Activated T-cell treated with anti-CD3 and anti-CD28 coated beads, Interleukin-2, amount 50 U/mL, for 72 hours (primary cell): ENCODE measurements at places on chromosomes 11 and 22. TPM values are rescaled to one million over a fixed set of nuclear protein-coding genes. Genes with fewer than 3 reads are reported as not detected.

DNA sequence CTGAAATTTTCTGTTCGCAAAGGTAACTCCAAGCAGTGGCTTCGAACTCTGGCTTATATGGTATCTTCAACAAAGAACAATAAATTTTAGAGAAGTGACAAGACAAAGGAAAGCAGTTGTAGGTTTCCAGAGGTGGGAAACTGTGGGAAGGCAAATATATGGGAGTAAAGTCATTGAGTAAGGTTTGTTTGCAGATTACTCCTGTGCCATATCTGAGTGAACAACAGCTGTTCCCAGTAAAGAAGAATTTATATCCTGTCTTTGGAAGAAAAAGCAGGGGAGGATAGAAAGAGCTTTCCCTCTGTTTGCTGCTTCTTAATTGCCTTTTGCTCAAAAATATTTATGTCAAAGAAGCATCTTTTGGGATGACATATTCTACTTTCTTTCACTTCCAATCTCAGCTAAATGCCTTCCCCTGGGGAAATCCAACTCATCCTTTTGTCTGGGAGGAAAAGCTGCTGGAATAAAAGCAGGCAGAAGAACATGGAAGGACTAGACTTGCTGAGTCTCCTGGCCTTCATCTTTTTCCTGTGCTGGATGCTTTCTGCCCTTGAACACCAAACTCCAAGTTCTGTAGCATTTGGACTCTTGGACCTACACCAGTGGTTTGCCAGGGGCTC lies 10.4 kb upstream of the RCN1 start:
- no peak overlapping the region for H3K27ac ChIP-seq
- H3K4me1 ChIP-seq: no peaks in the 10 kb centered on the region
- no peak overlapping the region for H3K4me3 ChIP-seq
- H3K27me3 ChIP-seq: peaks cover 34% of the 10 kb centered on the region

- no peak overlapping the region for H3K27ac ChIP-seq
- no peak for DNase-seq
- no peaks in the 10 kb centered on the region for H3K36me3 ChIP-seq
- H3K4me1 ChIP-seq: peaks cover 34% of the 10 kb centered on the region
These were observed 3.9 kb downstream of the TUBA8 start for GRCh38 chr22:18114495-18114894.

DNA sequence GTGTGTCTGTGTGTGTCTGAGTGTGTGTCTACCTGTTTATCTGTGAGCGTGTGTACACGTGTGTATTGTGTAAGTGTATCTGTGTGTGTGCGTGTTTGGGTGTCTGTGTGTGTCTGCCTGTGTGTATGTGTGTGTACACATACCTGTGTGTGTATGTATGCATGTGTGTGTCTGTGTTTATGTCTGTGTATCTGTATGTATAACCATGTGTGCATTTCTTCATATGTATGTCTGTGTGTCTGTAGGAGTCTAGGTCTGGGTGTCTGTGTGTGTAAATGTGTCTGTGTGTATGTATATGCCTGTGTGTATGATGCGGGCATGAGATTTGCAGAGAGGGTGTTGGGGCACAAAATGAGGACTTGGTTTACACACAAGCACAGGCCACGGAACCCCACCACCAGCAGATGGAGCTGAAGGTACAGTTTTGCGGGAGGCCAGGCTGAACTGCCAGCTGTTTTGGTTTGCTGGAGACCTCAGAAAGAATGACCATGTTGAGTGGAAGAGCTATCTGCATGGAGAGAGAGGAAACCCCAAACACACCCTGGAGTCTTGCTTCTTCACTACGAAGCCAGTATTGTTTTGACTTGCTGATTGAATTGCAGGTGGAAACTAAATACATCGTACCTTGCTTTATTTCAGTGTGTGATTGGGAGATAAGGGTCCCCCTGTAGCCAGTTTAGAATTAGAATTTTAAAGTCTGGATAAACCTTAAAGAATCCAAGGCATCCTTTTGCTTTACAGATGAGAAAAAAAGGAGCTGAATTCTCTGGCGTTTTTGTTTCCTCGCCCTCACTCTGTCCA lies 497.2 kb downstream of the NTM start:
- no peaks in the 10 kb centered on the region for H3K4me1 ChIP-seq
- H3K4me3 ChIP-seq: no peak overlapping the region
- no peaks in the 10 kb centered on the region for H3K36me3 ChIP-seq
- no peak overlapping the region for H3K27ac ChIP-seq

NPAS4 gene
- not detected for total RNA-seq

DNA sequence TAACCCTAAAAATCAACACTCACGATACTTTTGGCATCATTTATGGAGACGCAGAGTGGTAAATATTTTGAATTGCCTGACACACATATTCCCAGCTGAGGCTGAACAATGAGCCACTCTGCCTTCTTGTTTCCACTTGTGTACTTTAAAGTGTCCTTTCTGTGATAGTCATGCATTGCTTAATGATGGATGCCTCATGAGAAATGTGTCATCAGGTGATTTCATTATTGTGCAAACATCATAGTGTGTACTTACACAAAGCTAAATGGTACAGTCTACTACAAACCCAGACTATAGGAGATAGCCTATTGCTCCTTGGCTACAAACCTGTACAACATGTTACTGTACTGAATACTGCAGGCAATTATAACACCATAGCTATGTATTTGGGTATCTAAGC lies 44.2 kb downstream of the MRE11 start:
- DNase-seq: no peak
- H3K36me3 ChIP-seq: peaks cover 8% of the 10 kb centered on the region
- no peaks in the 10 kb centered on the region for H3K4me1 ChIP-seq
- H3K27ac ChIP-seq: no peak overlapping the region

DNA sequence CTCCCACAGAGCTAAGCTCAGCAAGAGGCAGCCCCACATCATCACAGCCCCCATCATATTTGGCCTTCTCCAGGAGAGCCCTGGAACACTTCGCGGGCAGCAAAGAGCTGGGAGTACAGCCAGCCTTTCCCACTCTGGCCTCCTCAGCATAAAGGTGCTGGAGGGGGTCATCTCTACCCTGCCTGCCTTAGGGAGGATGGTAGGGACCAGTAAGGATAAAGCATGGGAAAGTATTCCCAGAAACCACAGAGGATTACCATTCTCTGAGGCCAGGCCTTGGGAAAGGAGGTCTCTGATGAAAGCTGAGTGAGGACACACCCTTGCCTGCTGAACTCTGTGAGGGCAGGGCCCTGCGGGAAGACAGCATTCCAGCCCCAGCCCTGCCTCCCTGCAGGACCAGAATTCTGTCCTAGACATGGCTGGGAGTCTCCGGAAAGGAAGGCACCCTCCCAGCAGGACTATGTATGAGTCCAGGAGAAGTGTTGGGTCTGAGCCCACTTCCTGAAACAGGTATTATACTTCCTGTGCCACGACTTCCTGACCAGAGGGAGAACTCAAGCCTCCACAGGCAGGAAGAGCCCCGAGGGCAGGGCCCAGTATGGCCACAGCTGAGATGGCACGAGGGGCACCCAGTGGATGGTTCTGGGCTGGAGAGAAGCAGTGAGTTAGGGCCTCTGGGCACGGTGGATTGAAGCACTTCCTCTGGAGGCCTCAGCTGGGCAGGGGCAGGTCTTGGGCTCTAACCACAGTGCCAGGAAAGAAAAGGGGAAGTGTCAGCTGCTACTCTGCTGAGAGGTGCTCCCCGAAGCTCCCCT lies 12.9 kb upstream of the CASTOR1 start:
- peaks cover 12% of the 10 kb centered on the region for H3K36me3 ChIP-seq
- H3K4me3 ChIP-seq: peak overlapping the region; percentile 5
- no peaks in the 10 kb centered on the region for H3K27me3 ChIP-seq
- no peak for DNase-seq
- peak overlapping the region; percentile 97 for H3K27ac ChIP-seq

- peaks cover 19% of the 10 kb centered on the region for H3K4me1 ChIP-seq
- H3K27ac ChIP-seq: no peak overlapping the region
- H3K36me3 ChIP-seq: no peaks in the 10 kb centered on the region
- H3K4me3 ChIP-seq: no peak overlapping the region
- no peak for DNase-seq
These were observed 75.9 kb downstream of the BARX2 start for GRCh38 chr11:129451524-129451923.

MPZL3 gene
- 76.3 TPM for total RNA-seq

TPH1 gene
- total RNA-seq: 0.25 TPM

MS4A12 gene
- total RNA-seq: not detected

DNA sequence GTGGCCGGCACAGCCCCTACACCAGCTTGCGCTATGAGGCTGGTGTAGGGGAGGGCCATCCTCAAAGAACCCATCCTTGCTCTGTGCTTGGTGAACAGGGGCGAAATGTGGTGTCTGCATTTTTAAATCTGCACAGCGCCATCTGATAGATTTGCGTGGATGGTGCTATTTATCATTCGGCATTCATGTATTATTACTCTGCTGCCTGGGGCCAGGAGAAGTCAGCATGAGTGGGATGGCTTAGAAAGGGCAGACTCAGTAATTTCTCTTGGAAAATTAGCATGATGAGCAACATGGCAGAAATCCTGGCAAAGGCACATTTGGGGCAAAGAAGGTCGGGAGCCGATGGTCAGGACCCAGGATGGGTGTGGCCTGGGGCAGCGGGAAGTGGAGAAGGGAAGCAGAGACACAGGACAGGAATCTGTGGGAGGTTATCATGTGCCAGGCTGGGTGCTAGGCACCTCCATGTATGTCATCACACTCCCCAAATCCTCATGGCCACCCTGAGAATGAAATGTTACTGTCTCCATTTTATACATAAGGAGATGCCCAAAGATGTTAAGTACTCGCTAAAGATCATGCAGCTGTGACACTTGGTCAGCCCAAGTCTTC lies 149.0 kb downstream of the CEP164 start:
- H3K27me3 ChIP-seq: peaks cover 12% of the 10 kb centered on the region
- H3K4me1 ChIP-seq: no peaks in the 10 kb centered on the region
- no peak overlapping the region for H3K4me3 ChIP-seq
- no peak for DNase-seq
- H3K36me3 ChIP-seq: no peaks in the 10 kb centered on the region

- no peaks in the 10 kb centered on the region for H3K36me3 ChIP-seq
- no peaks in the 10 kb centered on the region for H3K27me3 ChIP-seq
- H3K4me3 ChIP-seq: no peak overlapping the region
- H3K4me1 ChIP-seq: no peaks in the 10 kb centered on the region
- no peak overlapping the region for H3K27ac ChIP-seq
These were observed 454.5 kb upstream of the API5 start for GRCh38 chr11:42857344-42857743.
